ENCODE measurements at places on chromosomes 6 and 20.

DNA sequence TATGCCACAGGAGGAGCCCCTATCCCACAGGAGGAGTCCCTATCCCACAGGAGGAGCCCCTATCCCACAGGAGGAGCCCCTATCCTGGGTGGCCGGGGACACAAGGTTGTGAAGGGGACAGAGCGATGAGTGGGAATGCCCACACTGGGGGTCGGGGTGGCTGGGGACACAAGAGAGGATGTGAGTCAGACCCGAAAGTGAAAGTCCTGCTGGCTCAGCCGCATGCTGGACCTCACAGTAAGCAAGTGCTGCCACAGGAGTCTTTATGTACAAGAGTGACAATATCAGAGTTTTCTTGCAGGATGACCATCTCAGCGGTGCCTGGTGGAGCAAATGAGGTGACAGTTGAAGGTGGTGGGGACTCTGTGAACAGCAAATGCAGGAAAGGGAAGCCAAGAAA is 93.7 kb downstream of the PSMB1 start:
- DNase-seq: no peak

DNA sequence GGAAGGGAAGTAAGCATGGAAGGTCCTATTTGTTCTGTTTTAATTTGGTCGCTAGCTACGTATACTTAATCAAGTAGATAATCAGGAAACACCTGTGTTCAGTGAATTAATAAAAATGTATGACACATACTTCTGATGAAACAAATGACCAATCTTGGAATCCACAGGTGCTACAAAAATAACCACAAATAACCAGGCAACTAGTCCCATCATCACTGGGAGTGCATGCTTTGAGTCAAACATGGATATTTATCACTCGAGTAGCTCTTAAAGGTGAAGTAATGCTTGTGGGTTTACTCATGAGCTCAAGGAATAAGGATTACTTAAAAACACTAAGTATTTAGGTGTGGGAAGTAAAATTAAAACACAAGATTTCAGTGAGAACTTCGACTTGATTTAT is 285.6 kb upstream of the ID4 start:
- DNase-seq: no peak

- DNase-seq: no peak
Observed at GRCh38 chr6:14517516-14518105, 400.0 kb downstream of the CD83 start.

DNA sequence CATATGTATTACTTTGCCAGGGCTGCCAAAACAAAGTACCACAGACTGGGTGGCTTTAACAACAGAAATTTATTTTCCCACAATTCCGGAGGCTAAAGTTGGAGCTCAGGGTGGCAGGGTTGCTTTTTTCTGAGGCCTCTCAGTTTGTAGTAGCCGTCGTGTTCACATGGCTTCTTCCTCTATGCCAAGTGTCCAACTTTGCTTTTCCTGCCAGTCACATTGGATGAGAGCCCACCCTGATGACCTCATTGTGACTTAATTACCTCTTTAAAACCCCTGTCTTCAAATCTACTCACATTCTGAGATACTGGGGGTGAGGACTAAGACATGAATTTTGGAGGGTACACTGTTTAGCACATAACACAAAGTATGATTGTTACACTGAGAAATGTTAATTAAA is 9.9 kb upstream of the ECT2L start:
- no peak for DNase-seq

DNA sequence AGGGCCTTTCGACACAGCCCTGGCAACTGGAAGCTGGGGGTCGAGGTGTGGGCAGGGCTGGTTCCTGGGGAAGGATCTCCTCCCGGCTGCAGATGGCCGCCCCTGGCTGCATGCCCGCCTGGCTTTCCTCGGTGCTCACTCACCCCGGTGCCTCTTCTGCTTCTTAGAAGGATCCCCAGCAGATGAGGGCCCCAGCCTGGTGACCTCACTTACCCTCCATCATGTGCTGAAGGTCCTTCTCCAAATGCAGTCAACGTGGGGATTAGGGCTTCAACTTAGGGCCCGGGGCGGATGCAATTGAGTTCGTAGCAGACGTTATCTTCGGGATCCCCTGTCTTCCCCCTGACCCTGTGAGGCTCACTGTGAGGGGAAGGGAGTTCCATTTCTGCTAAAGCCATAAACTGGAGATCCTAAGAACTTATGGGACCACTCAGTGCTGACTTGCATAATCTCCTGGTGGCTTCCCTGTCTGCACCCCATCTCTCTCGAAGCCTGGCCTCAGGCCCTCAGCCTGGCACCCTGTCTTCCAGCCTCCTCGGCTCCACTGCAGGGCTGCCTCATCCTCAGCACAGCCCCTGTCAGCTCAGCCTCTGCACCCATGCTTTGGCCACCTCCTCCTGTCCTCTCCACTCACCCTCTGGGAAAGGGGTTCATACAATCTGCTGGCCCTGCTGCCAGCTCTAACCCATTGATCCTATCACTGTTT is 92.6 kb downstream of the THBS2 start:
- DNase-seq: no peak

- DNase-seq: no peak
Observed at GRCh38 chr20:25284131-25284601, 36.3 kb downstream of the PYGB start.

DNA sequence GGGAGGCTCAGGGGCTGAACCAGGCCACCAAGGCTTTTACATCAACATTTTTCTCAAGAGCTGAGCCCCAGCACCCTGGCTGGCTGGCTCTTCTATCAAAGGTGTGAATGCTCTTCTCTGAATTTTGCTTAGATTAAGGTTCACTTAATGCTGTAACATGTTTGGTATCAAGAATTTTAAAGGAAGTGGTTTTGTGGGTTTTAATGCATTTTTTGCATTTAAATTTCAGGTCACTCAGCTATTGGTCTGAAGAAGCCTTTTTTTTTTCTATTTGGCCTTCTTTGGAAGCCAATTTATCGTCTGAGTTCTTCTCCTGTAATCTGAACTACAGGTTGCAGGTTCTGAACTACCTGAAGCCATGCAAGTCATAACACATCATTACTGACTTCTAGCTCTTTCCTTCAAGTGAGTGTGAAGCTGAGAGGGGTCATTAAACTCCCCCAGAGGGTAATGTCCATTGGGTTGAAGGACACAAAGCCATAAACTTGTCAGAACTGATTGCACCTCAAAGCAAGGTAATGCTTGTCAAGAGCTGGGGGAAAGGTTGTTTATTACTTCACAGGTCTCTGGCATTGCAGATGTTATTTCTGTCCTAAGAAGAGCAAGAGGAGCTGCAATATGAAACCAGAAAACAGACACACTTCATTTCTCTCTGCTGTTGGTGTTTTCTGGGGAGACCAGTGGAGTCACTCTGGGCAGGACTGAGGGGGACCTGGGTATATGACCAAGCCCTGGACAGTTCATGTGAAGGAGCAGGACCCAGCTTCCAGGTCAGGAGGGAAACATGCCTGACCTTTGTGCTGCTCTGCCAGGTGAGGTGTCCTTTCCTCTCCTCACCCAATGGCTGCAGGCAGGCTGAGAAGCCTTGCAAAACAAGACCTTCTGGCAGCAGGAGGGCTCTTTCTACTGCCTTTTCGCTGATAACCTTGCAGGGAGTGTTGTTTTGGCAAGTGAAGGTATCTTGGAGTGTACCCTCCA is 26.1 kb upstream of the NEDD9 start:
- no peak for DNase-seq

GRCh38 chr6:89162047-89162371 is 16.2 kb downstream of the PM20D2 start:
- DNase-seq: no peak

- DNase-seq: no peak
Observed at GRCh38 chr6:98203170-98203806, 631.1 kb upstream of the POU3F2 start.

- DNase-seq: no peak
Observed at GRCh38 chr6:164477790-164478189, 831.6 kb downstream of the C6orf118 start.

- DNase-seq: no peak
Observed at GRCh38 chr6:6582131-6582530, 6.4 kb upstream of the LY86 start.

GRCh38 chr6:11163932-11164331 is 52.4 kb upstream of the ERVFRD-1 start:
- no peak for DNase-seq

DNA sequence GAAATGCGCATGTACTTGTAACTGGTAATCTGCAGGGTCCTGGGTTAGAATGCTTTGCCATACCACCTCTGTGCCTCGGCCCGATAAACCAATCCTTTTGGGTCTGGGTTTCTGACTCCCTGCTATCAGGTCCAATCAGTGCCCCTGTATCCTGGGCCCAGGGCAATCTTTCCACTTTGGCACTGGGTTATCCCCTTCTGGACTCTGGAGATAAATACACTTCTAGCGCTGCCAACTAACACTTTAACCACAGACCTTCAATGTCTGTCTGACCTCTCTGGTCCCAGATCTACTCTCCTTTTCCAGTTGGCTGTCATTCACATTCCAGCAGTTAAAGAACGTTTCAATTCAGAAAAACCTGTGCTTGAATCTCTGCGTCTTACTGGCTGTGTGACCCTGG is 55.3 kb downstream of the DNAAF9 start:
- no peak for DNase-seq

GRCh38 chr6:57316581-57317059 is 810 bp upstream of the PRIM2 start:
- peak; percentile 4 for DNase-seq

Data from cerebellar nuclear complex (tissue), 1 donor.